ENCODE measurements at places on chromosomes 12 and 14. TPM values are rescaled to one million over a fixed set of nuclear protein-coding genes. Genes with fewer than 3 reads are reported as not detected.
A peak's percentile ranks its signal among the peaks of the same experiment; 100 is the strongest.

- no peak for DNase-seq
Measured at GRCh38 chr14:25122211-25122610, 72.3 kb upstream of the STXBP6 start.

Gene IQSEC3
- total RNA-seq = 1.3 TPM

Gene AMN
- under 0.01 TPM for total RNA-seq

- DNase-seq = no peak
Measured at GRCh38 chr14:97491697-97492096, 694.5 kb downstream of the VRK1 start.

DNA sequence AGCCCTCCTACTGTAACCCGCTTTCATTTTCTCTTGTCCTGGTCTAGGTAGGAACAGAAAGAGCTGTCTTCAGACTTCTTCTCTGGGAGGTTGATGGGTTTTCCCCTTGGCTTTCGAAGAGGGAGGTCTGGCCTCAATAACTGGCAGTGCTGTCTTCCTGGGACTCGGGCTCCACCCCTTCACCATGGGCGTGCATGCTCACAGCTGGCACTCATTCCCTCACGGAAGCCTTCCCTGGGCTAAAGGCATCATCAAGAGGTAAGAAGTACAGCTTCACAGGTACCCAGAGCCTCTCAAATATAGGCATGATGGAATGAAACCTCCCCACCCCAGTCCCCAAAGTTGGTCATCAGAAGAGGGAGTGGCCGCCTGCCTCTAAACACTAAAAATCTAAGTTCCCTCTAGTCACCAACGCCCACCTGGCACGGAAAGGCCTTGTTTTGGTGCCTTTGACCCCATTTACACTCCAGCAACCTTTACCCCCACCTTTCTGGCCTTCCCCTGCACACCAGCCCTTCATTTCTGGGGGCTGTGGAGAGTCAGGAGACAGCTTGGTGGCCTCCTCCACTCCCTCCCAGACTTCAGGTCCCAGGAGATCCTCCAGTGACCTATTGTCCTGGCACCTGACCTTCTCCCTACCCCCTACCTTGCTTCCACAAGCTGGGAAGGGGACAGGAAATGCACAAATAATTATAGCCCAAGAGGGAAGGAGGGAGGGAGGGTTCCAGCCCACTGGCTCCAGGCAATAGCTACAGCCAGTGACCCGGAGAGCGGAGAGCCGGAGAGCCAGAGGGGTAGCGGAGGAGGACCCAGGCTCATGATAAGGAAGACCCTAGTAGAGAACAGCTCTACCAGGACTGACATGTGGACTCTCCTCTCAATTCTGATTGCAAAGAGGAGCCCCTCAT, 2.8 kb downstream of the RAPGEF3 start:
- no peak for DNase-seq

GRCh38 chr14:97367278-97367677, 570.1 kb downstream of the VRK1 start:
- no peak for DNase-seq

DNA sequence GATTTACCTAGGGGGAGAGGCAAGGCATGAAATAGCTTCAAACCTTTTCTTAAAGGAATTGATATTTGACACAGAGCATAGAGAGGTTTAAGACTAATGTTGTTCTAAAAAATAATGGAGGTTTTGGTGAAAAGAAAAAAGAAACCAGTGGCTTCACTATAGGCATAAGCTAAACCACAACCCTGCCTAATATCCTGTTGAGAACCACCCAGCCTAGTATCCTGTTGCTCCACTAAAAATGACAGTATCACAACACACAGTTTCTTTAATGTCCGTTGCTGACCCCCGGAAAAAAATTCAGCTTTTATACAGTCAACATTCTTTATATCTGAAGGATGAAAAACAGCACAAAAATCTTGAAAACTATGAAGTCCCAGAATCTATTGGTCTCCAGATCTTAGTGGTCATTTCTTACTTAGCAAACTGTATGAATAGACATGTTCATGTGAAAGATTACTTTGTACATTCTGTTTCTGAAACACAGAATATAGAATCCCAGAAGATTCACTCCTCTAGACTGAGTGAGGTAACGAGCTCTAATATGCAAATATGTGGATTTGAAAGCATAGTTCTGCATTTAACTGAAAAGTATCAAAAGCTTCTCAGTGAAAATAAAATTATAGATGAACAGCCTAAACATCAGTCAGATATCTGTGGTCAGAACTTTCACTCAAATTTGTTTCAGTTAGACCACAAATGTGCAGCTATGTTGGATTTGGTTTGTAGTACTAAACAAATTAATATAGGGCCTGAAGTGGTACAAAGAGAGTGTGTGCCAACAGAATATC, 40.5 kb downstream of the GALC start:
- DNase-seq = no peak

- peak; percentile 91 for DNase-seq
Measured at GRCh38 chr12:25155022-25155576, 39.9 kb downstream of the DNAI7 start.

Gene RAB2B
- total RNA-seq = 31.7 TPM

DNA sequence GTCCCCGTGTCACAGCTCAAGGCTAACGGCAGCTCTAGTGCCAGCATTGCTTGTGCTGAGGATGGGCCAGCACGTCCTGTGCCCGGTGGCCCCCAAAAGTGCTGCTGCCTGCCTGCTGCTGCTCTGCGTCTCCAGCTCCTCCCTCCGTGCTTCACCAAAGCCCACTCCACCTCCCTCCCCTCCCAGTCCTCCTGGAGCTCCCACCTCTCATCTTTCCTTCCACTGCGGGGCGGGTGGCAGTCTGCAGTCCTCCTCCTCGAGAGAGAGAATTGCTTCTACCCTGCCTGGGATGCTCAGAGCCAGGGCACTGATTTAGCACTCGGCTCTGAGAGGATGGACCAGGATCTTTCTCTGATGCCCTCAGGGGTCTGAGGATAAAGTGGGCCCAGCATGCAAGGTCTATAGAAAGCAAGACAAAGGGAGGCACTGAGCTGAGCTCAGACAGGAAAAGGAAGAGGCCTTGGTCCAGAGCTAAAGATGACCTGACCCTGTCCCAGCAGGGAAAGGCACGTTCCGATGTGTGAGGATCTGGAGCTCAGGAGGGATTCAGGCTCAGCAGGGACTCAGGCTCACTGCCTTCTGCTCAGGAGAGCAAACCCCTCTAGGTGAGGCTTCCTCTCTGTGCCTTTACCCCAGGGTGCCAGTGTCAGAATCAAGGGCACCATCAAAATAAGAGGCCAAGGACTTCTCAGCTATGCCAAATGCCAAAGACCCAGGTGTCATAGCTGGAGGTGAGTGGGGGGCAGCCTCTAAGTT, 113.1 kb upstream of the FKBP4 start:
- DNase-seq = no peak

GRCh38 chr14:68589447-68590200, 203.2 kb downstream of the ZFP36L1 start:
- peak; percentile 40 for DNase-seq

Gene AP4S1
- 5.4 TPM for total RNA-seq

DNA sequence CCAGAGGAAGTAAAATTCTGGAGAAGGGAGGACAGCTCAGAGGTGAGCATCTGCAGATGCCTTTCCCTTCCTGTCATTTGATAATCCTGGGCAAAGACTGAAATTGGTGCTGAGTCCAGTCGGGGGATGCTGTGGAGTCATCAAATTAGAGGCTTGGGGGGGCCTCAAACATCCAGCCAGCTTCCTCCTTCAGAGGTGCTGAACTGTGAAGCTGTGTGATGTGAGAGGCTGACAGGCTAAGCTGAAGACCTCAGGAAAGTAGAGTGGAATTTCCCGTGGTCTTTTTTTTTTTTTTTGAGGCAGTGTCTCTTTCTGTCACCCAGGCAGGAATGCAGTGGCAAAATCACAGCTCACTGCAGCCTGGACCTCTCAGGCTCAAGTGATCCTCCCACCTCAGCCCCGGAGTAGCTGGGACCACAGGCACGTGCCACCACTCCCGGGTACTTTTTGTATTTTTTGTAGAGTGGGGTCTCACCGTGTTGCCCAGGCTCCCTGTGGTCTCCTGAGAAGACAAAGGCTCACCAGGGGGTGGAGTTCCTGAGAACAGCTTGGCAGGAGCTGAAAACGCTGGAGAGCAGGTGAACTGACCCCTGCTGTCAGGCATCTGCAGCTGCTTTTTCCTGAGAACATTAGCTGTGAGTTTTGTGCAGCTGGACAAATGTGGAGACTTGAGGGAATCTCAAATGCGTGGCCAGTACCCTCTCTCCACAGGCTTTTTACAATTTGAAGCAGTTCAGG, 6.1 kb upstream of the TCL1B start:
- no peak for DNase-seq

DNA sequence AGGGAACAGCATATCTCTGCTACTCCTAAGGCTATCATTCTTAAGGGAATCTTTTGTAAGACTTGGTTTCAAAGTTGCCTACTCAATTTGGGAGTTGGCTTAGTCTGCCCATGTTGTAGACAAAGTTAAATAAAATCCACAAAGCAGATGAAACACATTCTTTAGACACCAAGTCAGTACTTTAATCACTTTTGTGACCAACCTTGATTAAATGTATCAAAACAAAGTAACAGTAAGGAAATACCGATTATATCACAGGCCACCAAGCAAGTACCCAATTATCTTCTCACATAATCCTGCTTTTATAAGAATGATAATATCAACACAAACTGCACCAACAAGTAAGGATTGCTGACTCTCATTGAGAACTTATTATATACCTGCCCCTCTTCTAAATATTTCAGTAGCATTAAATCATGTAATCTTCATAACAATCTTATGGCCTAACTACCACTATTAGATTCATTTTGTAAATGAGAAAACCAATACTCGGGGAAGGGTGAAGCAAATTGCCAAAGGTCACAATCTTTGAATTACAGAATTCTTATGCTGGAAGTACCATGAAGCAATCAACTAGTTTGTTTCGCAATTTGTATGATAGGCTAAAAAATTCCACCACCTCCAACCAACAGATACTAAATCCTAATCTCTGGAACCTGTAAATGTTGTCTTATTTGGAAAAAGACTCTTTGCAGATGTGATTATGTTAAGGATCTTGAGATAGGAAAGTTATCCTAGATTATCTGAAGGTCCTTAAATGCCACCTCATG, 12.6 kb upstream of the DIO2 start:
- no peak for DNase-seq

Gene A2M
- total RNA-seq = 239 TPM

Gene FOXA1
- under 0.01 TPM for total RNA-seq

GRCh38 chr12:6377667-6377994, 2.3 kb upstream of the SCNN1A start:
- DNase-seq = no peak

Gene ASB2
- total RNA-seq = 0.99 TPM

- no peak for DNase-seq
Measured at GRCh38 chr12:123992118-123992825, 19.3 kb downstream of the ZNF664 start.

GRCh38 chr12:19398376-19399363, 40.6 kb upstream of the AEBP2 start:
- DNase-seq = peak; percentile 56

GRCh38 chr12:121230538-121230907, 20.6 kb downstream of the P2RX4 start:
- DNase-seq = no peak

GRCh38 chr12:26941215-26941594, 2.9 kb downstream of the FGFR1OP2 start:
- no peak for DNase-seq

GRCh38 chr12:86104087-86104486, 152.1 kb downstream of the MGAT4C start:
- DNase-seq = no peak

GRCh38 chr12:50581226-50582184, 76.7 kb downstream of the DIP2B start:
- DNase-seq = peak; percentile 98

Gene MMP19
- 7.1 TPM for total RNA-seq

DNA sequence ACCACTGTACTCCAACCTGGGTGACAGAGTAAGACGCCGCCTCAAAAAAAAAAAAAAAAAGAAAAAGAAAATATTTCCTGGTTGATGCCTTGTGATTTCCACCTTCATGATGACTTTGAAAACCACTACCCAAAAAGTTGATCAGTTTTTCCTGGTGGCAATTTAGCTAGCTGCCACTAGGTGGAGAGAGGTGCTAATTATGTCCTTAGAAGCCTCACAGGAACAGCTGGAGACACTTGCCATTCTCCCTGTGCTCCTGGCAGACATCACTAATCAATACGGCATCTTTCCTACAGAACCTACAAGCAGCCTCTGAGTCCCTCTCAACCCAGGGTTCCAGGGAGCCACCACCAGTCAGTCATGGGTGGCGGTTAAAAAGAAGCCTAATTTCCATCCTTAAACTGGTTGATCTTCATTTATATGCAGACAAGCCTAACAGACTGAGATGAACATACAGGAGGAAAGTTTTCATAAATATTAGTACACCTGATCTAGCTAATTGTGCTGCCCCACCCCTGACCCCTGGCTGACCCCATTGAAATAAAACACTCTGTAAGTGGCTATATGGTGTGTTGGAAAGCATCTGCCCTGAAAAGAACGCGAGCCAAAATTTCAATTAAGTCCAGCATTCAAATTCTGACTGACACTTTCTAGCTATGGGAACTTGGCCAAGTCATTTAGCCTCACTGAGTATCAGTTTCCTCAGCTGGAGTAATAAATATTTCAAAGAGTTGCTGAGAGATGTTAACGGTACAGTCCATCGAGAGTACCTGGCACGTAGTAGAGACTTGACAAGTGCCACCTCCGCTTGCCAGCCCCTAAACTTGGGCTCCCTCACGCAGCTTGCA, 6.2 kb upstream of the OAS1 start:
- DNase-seq = peak; percentile 36

Gene FOXM1
- 7.3 TPM for total RNA-seq

DNA sequence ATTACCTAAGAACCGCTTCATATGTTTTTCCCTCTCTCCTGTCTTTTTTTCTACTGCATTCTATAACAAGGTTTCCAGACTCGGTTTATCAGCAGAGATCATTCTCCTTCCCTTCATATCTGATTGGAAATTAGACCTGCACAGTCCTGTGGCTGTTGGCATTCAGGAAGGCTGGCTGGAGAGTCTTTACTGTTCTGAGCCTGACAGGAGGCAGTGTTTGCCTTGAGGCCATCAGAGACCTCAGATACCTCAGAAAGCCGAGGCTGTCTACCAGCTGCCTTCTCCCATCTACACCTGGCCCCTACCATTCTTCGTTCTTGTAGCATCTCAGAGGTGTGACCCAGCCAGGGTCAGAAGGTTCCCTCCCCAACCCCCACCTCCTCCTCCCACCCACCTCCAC, 182.0 kb downstream of the CAND1 start:
- DNase-seq = no peak

DNA sequence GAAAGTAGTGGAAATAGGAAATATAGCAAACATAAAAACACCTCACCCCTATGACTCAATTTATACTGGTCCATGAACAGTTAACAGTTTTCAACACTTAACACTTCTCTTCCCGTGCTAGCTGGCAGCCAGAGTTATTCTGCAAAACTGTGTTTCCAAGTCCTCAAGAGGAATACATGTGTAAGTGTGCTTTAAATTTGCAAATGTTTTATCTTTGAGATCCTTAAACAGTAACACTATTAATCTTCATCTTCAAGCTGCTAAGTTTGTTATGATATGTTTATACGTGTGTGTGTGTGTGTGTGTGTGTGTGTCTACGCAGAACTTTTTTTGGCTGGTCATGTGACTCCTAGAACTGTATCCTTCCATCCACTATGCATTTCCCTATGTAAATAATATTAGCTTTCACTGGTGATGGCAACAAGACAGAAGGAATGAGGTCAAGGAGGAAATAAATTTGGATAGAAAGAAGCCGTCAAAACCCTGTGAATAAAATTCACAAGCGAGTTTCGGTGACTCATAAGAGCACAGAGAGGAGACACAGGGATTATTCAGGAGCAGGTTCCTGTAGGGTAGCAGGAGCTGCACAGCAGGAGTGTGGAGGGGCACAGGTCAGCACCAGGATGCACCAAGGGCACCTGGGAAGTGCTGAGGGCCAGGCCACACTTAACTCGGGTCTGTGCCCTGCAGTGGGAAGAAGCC, 105.9 kb upstream of the ETV6 start:
- peak; percentile 40 for DNase-seq

GRCh38 chr14:80977221-80977620, 21.8 kb downstream of the TSHR start:
- DNase-seq = no peak

Gene CPSF6
- total RNA-seq = 18.0 TPM
